ENCODE measurements at places on chromosomes 4 and X.

DNA sequence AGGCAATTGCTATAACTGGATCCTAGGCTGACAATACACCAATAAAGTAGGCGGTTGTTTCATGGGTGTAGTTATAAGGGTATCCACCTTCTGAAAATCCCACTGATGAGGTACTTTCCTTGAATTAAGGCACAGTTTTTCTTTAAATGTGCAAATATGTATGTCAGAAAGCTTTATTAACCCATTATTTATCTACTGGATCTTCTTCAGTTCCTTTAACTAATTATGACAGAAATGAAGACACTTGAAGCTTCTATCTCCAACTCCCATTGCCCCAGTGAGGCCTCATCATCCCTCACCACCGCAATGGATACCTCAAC lies 159.6 kb upstream of the KLF3 start:
- DNase-seq, result no peak

DNA sequence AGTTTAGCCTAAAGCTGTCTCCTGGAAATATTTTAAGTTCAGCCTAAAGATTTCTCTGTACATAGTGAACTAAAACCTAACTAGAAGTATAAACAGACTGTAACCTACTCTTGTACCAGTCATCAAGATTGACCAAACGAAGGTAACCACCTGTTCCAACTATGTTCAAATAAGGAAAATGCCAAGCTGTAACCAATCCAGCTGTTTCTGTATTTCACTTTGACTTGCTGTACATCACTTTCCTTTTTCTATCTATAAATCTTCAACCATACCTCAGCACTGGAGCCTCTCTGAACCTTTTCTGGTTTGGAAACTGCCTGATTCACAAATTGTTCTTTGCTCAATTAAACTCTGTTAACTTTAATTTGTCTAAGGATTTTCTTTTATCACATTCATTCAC lies 3.1 kb upstream of the CYSLTR1 start:
- no peak for DNase-seq

DNA sequence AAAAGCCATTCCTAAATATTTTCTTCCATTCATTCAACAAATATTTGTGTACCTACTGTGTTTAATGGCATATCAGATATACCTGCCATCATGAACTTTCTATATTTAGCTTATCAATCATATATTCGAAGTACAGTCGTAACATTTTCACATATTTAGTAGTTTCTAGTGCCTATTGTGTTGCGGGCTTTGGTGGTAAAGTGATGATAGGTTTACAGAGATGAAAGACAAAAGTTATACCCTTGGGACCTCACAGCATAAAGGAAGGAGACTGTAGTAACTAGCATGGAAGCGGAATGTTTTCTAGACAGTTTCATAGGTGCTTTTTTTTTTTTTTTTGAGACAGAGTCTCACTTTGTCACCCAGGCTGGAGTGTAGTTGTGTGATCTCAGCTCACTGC lies 39.5 kb downstream of the RBPJ start:
- DNase-seq, result no peak

DNA sequence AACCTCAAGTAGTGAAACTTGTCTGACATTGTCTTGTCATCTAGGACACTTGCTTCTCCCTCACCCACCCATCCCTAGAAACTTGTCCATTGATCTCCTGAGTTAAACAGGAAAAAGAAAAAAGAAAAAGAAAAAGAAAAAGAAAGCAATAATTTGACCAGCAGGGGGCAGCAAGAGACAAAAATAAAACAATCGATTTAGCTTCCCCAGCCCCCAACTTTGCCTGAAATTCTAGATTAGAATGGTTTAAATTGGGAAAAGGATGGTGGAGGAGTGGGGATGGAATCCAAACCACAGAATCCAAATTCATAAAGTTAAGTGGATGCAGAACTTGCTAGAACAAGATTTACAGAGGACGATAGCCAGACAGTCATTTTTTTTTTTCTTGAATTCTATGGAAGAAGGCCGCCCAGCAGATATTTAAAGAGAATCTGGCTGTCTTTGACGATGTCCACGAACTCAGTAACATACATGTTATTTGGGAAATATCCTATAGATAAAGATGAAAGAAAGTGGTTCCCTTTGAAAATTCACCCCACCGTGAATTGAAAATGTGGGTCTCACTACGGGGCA lies 282.9 kb downstream of the USP46 start:
- DNase-seq, result peak; percentile 51

DNA sequence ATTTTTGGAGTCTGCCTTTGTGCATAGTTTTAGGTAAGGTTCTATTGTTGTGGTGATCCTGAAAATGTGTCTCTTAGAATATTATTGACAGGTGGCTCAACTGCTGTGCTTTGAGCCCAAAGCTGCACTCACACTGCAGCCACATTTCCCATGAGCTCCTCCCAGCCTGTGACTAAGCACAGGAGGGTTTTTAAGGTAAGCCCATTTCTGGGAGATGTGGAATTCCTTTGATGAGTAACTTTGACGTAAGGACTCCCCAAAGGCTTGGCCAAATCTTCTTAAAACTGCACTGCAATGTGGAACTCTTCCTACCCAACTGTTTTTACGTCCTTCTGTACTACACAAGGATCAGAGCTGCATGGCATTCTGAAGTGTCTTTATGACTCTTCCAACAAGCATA lies 20.0 kb upstream of the TMPRSS11A start:
- no peak for DNase-seq

DNA sequence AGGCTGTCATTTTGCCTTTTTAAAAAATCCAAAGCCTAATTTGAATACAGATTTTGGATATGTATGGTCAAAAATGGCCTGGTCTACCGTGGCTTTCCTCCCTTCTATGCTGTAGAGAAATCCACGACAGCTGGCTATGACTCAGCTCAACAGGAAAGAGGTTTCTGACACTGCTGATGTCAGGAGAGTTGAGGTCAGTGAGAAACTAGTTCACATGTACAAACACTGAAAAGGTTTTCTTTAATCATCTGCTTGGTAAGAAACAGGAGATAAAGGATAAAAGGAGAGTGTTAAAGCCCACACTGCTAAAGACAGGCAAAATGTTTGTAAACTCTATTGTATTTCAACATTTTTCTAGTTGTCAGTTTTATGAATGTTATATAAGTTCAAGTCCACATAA lies 113.9 kb downstream of the NYX start:
- DNase-seq, result peak; percentile 66

DNA sequence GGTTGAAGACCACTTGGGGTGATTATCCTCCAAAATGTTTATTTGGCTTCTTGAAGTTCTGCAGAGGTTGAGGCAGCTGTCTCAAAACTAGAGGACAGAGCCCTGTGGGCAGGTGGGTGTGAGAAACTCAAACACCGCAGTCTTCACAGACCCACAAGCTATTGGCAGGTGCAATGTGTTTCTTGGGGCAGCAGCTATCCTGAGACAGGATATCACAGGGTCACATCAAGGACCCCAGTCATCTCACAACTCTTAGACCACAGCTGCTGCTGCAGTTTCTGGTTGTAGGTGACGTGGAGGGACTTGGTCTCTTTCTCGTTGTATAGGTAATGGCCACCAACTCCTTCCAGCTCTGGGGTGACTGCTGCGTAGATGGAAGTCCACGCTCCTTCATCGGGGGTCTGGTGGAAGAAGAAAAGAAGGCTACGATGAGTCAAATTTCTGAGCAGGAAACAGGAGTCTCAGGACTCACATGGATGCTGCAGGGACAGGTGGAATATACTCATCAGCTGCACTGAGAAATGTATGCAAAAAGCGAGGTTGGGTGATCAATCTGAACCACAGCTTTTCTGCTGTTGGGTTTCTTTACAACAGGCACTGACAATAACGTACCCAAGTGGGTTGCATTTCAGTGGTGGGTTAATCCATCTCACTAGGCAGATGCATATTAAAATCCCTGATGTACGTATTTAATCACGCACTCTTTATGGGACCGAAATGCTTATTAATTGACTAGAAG lies 279.8 kb downstream of the DHRSX start:
- no peak for DNase-seq

GRCh38 chrX:15438332-15438731 lies 54.1 kb upstream of the VEGFD start:
- DNase-seq, result no peak

GRCh38 chr4:169485086-169485485 lies 127.3 kb downstream of the NEK1 start:
- no peak for DNase-seq

- peak; percentile 81 for DNase-seq
Measured at GRCh38 chr4:139453041-139453370, 915 bp upstream of the RAB33B start.

GRCh38 chr4:31343061-31343460 lies 622.9 kb downstream of the PCDH7 start:
- no peak for DNase-seq

DNA sequence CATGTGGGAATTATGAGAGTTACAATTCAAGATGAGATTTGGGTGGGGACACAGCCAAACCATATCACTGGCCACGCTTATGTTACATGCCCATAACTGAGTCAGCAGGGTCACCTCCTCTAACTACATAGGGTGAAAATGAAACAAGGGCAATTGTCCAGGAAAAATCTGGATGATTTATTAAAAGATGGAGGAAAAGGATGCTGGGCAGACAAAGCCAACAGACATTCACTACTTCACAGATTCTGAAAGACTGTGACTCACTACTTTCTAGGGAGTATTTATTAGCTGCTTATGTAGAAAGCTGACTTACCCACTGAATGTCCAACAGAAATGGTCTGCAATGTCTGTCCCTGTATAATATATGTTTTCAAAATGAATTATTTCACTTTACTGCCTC lies 72.4 kb downstream of the APBB2 start:
- no peak for DNase-seq

GRCh38 chrX:103783196-103783595 lies 6.6 kb downstream of the PLP1 start:
- DNase-seq, result no peak

DNA sequence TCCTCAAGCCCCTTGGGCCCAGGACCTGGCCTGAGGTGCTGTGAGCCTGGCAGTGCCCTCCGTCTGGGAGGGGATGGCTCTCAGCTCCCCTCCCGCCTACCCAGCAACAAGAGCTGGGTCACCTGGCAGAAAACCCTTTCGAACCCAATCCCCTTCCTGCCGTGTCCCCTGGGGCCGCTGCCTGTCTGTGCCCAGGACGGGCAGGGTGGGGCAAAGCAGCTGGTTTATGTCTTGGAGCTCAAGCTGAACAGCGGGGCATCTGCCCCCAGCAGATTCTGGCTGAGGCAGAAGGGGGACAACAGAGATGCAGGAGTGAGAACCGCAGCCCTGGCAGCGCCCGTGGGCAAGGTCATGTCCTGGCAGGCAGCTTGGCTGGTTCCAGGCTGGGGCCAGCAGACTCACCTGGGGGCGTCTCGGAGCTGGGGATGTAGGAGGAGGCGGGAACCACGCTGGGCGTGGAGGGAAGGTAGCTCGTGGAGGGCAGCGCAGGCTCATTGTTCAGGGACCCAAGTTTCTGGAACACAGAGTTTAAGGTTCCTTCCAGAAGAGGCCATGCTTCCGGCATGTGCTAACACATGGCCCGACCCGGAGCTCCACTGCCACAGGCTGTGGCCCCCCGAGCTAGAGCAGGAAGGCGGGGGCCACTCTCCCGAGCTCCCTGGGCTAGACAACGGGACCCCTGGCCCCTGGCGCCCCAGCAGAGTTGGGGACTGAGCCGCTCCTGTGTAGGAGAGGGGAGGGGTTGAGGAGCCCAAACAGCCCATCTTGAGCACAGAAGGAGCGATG lies 24.2 kb downstream of the NELFA start:
- no peak for DNase-seq

DNA sequence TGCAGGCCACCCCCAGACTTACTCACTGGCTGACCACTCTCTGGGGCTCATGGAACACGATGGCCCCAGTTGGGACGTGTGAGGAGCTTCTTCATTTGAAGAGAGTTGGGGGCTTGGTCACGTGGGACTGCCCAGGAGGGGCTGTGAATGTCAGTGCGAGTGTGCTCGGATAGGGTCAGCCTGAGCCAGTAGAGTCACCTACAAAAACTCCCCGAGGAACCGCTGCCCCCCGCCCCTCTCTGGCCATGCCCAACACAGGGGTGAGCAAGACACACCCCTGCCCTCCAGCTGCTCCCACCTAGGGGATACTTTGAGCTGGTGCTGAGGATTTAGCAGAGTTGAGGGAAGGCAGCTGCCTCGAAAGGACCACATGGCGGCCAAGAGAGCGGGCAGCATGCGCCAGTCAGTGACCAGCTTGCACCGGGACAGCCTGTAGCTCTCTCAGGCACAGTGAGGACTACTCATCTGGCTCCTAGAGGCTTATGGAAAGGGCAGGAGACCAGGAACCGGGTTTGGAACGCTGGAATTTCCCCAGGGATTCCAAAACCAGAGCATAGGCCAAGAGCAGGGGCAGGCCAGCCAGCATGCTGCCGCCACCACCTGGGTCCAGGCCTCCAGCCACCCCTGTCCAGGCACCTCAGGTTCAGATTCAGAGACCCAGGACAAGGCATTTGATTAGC lies 8.4 kb downstream of the PNMA6E start:
- DNase-seq, result no peak

DNA sequence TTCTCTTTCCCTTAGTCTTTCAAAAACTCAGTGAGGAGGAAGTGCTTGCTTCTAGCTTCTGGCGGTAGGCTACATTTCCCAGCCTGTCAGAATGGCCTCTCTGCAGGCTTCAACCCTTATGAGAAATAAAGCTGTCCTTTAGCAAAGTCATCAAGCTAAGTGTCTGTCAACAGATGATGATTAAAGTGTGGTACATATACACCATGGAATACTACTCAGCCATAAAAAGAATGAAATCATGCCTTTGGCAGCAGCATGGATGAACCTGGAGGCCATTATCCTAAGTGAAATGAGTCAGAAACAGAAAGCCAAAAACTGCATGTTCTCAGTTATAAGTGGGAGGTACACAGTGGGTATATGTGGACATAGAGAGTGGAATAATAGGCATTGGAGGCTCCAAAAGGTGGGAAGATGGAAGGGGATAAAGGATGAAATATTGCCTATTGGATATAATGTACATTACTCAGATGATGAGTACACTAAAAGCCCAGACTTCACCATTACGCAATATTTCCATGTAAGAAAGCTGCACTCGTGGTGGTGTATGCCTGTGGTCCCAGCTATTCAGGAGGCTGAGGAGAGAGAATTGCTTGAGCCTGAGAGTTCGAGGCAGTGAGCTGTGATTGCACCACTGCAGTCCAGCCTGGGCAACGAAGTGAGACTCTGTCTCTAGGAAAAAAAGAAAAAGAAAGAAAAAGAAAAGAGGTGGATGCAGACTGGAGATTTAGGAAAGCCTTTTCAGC lies 7.9 kb downstream of the TRIM2 start:
- peak; percentile 26 for DNase-seq

All from NB4 (cell line).